DMS 273 treated with DMSO at 0.1 percent for 48 hours (cell line): ENCODE measurements at places on chromosomes 7 and 10.

- no peak for DNase-seq
Observed at GRCh38 chr10:125411724-125412123, 251.4 kb upstream of the CTBP2 start.

- no peak for DNase-seq
Observed at GRCh38 chr10:112214298-112214926, 30.8 kb upstream of the GPAM start.

- DNase-seq: no peak
Observed at GRCh38 chr7:69130396-69130795, 467.9 kb upstream of the AUTS2 start.

DNA sequence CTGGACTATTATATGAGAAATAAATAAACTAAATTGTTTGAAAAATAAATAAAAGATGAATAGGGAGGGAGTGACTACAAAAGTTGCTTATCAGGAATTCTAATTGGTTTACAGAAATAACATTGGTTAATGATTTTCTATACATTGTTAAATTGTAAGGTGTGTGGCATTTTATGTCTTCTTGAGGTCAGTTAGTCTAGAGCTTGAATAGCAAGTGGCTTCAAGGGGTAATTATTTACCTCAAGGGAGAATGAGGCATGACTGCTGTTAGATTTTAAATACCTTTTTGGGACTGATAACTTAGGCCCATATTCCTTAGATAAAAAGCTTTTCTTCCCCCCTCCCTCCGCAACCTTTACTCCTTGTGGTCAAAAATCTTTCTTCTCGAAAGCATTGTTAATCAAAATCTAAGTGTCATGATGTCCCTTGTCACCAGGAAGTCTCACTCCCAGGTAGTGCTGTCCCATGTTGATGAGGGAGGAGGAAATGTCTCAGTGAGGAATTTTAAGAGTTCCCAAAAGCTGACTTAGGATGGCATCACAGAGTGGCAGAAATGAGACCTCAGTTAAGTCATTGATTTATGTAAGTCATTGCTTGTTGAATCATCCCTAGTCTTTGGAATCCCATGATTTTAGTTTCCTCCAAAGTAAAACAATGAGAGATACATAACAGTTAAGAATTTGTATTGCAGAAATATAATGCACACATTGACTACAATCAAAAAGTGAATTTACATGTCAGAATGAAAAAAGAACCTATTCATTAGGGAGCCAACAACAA is 71.5 kb downstream of the MAPK8 start:
- DNase-seq: no peak

GRCh38 chr7:108122181-108122580 is 8.0 kb downstream of the LAMB4 start:
- no peak for DNase-seq

DNA sequence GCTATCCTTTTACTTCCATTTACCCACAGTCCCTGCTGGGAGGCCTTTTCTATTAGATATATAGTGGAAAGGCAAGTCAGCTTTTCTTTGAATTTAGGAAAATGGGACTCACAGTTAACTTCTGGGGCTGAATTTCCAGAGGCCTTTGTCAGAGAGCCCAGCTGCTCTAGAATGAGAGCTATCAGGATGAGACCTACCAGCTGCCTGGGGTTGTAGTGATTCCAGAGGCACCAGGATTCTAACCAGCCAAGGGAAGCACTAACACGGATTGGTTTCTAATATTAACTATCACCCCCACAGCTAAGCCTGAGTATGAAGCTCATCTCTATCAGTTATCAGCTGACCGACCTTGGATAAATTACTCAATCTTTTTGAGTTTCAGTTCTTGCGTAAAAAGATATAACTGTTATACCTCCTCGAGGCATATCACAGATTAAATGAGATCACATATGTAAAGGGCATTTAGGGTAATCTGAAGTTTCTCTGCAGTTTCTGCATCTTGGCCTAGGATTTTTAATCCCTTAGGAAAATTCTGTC is 56.6 kb upstream of the CALD1 start:
- DNase-seq: no peak

- DNase-seq: no peak
Observed at GRCh38 chr10:644076-644942, 45.2 kb downstream of the DIP2C start.

GRCh38 chr10:121440461-121440860 is 157.8 kb downstream of the FGFR2 start:
- no peak for DNase-seq

DNA sequence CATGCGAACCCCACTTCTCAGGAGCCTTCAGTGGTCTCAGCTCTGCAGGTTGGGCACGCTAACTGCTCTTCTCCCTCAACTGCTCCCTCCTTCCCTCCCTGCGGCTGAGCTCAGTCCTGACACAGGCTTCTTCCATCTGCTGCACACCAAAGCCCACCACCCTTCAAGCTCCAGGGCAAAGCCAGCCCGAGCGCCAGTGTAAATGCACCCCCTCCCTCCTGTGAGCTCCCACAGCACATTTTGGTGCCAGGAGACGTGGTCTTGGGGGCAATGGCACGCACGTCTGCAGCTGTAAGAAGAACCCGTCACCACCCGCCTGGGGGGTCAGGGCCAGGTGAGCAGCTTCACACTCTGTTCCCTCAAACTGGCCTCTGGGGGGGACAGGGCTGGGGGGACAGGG is 15.9 kb downstream of the VIPR2 start:
- no peak for DNase-seq

- DNase-seq: no peak
Observed at GRCh38 chr10:87918254-87918859, 54.9 kb downstream of the PTEN start.

GRCh38 chr7:142412551-142413193 is 154.8 kb upstream of the PRSS58 start:
- DNase-seq: no peak

GRCh38 chr7:105279688-105280007 is 109.1 kb downstream of the SRPK2 start:
- no peak for DNase-seq

- DNase-seq: no peak
Observed at GRCh38 chr10:25023278-25023677, 6.9 kb downstream of the THNSL1 start.

DNA sequence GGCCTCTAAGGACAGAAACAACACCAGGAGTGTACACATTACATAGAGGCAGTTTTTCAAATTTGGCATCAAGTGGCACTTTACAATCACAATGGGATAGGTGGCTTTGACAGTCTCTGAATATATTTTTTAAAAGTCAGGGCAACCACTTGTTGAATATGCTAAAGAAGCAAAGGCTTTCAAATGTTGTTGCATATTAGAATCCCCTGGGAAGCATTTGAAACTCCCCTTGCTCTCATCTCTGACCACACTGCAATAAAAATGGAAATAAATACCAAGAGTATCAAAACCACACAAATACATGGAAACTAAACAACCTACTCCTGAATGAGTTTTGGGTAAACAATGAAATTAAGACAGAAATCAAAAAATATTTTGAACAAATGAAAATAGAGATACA is 106.5 kb upstream of the RAB11FIP2 start:
- DNase-seq: no peak

- no peak for DNase-seq
Observed at GRCh38 chr10:86813101-86813500, 56.7 kb downstream of the BMPR1A start.

- DNase-seq: no peak
Observed at GRCh38 chr7:123439191-123439590, 95.2 kb downstream of the IQUB start.

GRCh38 chr10:109962247-109962646 is 38.9 kb upstream of the XPNPEP1 start:
- DNase-seq: no peak

GRCh38 chr10:33428682-33429081 is 94.2 kb upstream of the NRP1 start:
- no peak for DNase-seq

GRCh38 chr10:69957241-69957885 is 95.3 kb upstream of the MACROH2A2 start:
- no peak for DNase-seq

- no peak for DNase-seq
Observed at GRCh38 chr10:77844713-77845445, 81.7 kb downstream of the DLG5 start.

DNA sequence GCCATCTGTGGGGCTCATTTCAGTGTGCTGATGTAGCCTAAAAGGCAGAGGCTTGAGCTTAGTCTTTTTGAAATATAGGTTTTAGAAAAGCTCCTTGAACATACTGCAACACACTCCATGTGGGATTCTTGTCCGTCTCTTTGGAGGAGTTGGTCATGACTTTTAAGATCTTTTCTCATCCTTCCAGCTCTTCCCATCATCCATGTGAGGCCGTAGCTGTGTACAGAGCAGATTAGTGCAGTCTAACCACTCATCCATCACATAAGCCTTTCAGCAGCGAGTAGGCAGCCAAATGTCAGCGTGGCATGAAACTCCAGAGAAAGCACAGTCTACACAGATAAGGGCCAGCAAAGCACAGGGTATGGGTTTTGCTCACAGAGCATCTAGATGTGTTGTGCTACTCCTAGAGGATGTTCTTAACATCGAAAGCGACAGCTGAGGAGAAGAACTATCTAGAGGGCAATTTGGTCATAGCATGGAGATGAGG is 28.1 kb upstream of the NPVF start:
- DNase-seq: peak; percentile 81

- no peak for DNase-seq
Observed at GRCh38 chr7:90681336-90682022, 85.4 kb downstream of the CDK14 start.

DNA sequence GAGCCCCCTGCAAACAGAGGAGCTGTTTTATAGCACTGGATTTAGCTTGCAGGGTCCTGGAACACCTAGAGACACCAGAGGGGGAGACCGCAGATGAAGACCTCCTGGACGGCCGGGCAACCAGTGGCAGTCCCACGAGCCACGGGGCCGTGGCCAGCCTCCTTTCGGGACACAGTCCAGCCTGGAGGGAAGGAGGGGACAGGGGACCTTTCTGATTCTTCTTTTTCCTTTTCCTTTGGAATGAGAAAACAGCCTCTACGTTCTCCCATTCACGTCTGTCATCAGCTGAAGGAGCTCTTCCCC is 35.4 kb upstream of the FAM20C start:
- DNase-seq: no peak

- no peak for DNase-seq
Observed at GRCh38 chr7:44757739-44758138, 9.1 kb downstream of the ZMIZ2 start.

GRCh38 chr10:11159543-11160215 is 142.0 kb downstream of the CELF2 start:
- no peak for DNase-seq

DNA sequence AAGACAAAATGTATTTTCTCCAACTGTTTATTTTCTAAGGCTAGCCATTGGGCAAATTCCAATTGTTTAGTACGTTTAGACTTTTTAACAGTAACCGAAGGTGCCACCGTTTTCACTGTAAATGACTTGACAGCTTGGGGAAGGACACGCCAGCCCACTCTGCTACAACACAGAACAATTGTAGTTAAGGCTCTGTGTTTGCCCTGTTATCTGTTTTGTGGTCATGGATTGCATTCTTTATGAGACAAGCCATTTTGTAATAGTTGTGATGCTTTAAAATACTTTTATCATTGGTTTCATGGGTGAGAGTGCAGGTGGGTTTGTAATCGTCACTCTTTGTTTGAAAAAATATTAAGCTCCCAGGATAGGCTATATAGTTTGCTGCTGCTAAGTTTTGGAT is 6.6 kb upstream of the PITRM1 start:
- DNase-seq: no peak

DNA sequence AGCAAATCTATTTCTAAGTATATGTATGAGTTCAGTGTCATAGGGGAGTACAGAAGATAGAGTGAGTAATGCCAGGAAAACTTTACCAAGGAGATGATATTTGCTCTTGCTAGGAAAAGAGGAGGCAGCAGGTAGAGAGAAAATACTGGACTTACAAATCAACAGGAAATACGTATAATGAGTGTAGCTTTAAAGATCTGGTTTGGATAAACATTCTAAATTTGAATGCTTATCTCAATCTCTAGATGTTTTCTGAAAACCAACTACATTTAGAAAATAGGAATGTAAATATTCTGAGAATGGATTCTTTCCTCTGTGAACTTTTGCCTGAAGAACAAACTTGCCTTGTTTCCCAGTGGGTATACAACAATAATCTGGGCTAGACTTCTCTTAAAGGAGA is 46.9 kb upstream of the GNAI1 start:
- no peak for DNase-seq

DNA sequence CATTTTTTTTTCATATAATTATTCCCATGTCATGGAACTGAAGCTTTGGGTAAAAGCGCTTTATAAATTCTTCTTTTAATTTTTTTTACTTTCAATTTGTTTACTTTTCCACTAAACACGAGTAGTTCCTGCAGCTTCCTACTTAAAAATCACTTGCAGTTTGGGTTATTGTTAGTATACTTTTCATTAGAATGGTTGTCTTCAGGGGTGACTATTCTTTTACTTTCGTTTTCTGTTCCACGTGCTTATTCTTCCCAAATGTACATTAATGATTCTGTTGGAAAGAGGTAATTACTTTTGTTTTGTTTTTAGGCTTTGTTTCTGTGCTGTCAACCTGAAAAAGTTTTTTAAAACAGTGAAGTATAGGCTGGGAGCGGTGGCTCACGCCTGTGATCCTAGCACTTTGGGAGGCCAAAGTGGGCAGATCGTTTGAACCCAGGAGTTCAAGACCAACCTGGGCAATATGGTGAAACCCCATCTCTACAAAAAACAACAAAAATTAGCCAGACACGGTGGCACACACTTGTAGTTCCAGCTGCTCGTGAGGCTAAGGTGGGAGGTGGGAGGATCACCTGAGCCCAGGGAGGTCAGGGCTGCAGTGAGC is 5.2 kb upstream of the CFAP69 start:
- DNase-seq: no peak

DNA sequence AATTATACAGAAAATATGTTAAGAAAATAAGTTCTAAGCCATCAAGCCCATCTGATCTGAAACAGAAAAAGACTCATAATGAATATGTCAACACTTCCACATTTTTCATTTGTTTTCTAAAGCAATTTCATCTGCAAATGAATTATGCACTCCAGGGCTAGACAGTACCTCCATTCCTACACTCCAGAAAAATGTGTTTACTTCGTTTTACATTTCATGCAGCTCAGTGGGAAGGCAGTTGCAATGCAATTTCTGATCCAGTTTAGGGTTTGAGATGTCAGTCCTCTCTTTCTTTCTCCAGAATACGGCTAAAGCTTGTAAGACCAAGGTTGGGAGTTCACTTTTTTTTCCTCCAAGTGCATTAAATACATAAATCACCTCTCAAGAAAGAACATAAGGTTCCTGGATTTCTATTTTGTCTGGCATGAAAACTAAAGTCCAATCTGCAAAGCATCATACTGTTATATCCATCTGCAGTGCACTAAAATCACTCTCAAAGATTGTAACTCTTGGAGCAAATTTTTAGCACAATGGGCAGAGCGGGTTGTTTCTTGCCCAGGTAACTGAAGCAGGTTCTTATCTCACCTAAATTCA is 348.8 kb upstream of the C7orf33 start:
- DNase-seq: no peak

GRCh38 chr7:103025341-103025740 is 49.3 kb downstream of the FBXL13 start:
- no peak for DNase-seq

GRCh38 chr10:125021686-125022344 is 79.9 kb downstream of the ZRANB1 start:
- DNase-seq: no peak

- DNase-seq: no peak
Observed at GRCh38 chr7:107043921-107044346, 571 bp upstream of the PRKAR2B start.
